ENCODE measurements at places on chromosomes 1 and 21.

DNA sequence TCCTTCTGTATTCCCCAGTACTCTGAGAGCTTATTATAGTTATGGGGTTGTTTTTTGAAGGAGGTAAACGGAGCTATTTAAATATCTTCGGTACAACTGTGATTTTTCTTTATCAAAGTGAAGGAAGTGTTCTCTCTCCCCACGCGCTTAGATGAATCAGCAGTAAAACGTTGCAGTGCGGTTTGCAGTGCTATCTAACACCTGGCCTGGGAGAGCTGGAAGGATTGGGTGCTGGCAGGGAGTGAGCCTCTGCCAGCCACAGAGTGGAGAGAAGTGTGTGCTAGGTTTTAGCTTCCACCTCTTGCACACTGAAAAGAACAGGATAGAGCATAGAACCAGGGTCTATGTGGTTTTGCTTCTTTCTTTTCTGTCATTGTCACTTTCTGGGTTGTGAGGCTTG is 165.9 kb downstream of the SDCCAG8 start:
- DNase-seq = peak; percentile 79

- peak; percentile 84 for DNase-seq
These were observed 16.4 kb upstream of the TARBP1 start for GRCh38 chr1:234495231-234495990.

DNA sequence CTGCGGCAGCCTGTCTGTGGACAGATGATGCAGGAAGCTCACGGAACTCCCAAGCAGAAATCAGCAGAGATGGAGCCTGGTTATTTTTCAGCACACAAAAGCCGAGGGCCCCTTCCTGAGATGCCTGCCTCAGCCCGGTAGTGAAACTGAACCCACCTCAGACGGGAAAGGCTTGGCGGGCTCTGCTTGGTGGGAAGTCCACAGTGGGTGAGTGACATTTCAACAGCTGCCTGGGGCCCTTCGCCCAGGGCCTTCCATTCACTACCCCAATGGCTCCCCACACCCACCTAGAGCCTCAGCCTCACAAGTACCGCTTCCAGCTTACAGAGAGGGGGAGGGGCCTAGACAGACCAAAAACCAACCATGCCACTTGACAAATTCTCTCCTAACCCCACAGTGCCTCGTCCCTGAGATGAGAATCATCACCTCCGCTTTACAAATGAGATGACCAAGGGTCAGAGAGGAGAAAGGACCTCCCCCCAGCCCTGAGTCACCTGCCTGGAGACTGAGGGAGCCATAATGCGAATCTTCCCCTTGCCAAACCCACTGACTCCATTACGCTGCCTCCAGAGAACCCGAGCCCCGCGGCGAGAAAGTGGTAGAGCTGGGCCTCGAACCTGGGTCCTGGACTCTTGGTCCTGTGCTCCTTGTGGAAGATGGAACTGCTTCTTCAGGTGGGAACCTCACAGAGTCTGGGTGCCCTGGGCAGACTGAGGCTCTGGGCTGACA is 3.4 kb upstream of the ECE1 start:
- DNase-seq = no peak

DNA sequence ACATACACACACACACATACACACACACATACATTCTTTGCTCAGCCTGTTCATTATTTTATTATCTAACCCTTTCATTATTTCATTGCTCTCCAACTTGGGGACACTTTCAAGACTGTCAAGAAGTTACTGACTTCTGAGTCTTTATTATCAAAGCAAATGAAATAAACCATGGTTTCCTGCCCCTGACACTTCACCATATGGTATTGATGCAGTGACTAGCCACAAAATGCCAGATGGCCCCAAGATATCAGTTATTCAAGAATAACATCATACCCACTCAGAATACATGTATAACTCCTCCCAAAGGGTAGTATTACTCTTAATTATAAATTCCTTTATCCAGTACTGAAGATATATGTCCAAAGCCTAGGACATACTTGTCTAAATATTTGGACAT is 197.3 kb downstream of the MRPL39 start:
- DNase-seq = peak; percentile 3

DNA sequence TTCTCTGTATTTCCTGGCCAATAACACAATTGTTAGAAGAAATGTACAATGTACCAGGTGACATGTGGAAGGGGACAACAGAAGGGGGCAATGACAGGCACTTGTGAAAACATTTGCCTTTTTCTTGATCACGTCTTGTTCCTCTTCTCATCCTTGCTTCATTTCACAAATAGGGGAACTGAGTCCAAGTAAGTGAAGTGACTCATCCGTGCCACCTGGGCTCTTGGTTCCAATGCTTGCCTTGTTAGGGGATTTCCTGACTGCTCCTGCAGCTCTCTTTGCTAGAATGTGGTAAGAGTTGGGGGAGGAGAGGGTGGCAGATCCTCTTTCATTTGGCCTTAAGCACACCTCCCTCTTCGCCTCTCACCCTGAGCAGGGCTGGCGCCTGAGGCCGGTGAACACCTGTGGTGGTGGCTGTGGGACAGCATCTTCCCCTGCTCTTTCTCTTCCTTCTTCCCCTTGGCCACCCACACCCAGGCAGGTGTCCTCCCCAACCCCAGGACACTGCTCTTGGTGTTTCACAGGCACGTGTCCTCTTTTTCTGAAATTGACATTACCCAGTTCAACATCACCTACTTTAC is 2.2 kb upstream of the RHEX start:
- DNase-seq = peak; percentile 9

Data from RPMI7951 (cell line).